Activated CD8-positive, alpha-beta memory T cell treated with anti-CD3 and anti-CD28 coated beads for 1 hour (primary cell): ENCODE measurements at places on chromosomes 5 and 9.

DNA sequence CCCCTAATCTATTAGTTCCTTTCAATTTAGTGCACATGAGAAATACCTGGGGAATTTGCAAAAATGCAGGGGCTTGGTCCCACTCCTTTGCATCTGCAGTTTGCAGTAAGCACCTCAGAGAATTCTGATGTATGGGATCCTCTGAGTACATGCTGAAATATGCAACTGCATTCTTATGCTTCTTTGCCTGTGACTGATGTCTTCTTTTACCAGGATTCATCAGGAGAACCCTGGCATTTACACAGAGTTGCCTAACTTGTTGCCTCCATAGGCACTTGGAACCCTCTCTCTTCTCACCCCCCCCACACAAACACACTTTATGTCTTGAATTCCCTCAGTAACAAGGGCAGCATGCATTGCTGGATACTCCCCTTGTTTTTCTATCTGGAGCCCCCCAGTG is 173.1 kb downstream of the KDM4C start:
- DNase-seq = no peak

DNA sequence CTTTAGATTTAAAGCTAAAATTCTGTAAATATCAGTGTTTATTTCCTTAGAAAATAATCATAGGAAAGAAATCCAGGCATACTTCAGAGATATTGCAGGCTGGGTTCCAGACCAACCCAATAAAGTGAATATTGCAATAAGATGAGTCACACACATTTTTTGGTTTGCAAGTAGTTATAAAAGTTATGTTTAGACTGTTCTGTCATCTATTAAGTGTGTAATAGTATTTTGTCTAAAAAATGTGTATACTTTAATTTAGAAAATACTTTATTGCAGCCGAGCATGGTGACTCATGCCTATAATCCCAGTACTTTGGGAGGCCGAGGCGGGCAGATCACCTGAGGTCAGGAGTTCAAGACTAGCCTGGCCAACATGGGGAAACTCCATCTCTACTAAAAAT is 6.9 kb upstream of the RIC1 start:
- no peak for DNase-seq

- no peak for DNase-seq
These were observed 74.6 kb downstream of the UBAP1 start for GRCh38 chr9:34253460-34253837.

- DNase-seq = no peak
These were observed 1.3 kb downstream of the MACIR start for GRCh38 chr5:103259705-103260355.

DNA sequence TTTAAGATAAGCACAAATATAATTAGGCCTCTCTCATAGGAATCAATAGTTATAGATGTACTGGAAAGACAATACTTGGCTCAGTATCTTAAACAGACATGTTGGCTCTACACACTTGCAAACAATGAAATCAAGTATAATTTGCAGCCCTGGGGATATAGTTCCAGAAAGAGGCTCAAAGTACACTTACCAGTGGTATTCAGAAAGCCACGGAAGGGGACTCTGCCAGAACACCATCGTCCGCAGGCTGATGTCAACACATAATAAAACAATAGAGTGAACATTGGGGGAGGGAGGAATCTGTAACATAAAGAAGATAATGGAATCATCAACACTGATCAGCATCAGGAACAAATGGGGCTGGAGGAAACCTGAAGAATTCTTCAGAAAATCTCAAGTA is 31.2 kb upstream of the EBF1 start:
- DNase-seq = no peak

- DNase-seq = no peak
These were observed 224.0 kb downstream of the ARHGAP26 start for GRCh38 chr5:142994218-142994617.

DNA sequence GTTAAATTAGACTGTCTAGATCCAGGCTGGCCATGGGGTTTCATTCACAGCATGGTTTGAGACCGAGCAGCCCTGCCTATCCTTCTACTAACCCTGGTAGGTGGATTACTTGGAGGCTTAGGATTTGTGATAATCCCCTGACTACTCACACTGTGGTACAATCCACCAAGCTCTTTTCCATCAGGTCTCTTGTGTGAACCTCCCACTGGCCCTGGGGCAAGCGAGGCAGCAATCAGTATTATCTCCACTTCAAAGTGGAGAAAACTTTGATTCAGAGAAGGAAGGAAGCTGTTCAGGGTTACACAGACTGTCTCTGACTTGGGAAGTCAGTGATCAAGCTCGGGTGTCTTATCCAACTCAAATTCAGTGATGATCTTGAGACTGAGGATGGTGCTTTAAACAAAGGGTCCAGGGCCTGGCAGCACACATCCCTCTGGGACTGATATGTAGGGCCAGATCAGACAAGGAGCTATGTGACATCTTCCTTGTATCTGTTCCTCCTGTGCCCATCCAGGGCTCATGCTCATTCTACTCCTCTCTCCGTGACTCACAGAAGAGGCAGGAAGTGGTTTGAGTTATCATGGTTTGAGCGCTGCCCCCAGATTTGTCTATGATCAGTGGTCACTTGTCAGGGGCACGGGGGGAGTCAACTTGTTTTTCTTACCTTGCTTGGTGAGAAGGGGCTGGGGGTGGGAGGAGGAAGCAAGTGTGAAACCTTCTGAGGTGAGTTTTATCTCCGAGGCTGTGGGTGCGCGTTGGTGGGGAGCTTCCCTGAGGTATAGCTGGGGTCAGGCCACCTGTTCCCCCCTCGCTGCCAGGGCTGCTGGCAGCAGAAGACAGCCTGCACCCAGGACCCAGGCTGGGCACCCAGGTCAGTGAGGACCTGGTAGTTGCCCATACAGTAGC is 48.6 kb downstream of the RGS3 start:
- DNase-seq = no peak

DNA sequence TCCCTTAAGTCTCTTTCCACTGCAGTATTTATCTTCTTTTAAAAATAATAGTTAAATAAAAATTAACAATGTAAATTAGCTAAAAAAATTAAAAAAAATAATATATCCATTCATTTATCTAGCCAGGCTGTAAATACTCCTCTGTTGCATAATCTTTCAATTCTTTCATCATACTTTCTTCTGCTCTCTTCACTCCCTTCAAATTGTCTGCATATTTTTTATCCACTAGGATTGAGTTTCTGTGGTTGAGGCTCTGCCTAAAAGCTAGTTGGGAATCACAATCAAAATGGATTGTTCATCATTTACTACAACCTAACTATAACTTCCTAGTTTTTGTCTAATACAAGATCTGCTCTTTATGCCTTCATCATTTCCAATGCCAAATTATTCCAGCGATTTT is 182.2 kb downstream of the PDE4D start:
- DNase-seq = no peak
